ENCODE measurements at places on chromosomes 5 and 9.

- no peak for DNase-seq
These were observed 152.4 kb upstream of the ARRDC3 start for GRCh38 chr5:91535499-91535898.

DNA sequence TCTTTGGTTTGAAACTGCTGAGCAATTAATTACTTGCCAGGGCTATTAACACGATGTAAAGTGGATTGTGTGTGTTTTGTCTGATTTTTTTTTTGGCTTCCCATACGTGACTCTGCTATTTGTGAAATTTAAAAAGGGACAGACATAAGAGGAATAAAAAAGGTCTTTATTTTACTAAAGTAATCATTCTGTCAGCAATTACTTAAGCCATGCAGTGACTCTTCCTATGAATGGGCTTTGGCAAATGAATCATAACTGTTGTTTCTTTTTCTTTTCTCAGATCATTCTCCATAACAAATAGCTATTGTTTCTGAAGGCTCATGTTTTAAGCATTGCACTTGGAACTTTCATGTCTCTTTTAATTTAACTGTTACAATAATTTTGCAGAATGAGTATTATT, 461.3 kb upstream of the RORB start:
- no peak for DNase-seq

GRCh38 chr5:137669811-137670210, 66.1 kb downstream of the KLHL3 start:
- no peak for DNase-seq

GRCh38 chr9:99725852-99726251, 95.8 kb upstream of the NR4A3 start:
- no peak for DNase-seq

GRCh38 chr5:72268753-72269410, 51.2 kb downstream of the MRPS27 start:
- DNase-seq, result no peak

Data from NCI-H524 treated with DMSO at 0.1 percent for 48 hours (cell line).